ENCODE measurements at places on chromosomes 4 and X. TPM values are rescaled to one million over a fixed set of nuclear protein-coding genes. Genes with fewer than 3 reads are reported as not detected.

GRCh38 chr4:148069086-148069894, 337.4 kb downstream of the ARHGAP10 start:
- no peak overlapping the region for H3K27ac ChIP-seq
- DNase-seq, result no peak
- H3K27me3 ChIP-seq, result no peaks in the 10 kb centered on the region
- H3K4me3 ChIP-seq, result no peak overlapping the region

DNA sequence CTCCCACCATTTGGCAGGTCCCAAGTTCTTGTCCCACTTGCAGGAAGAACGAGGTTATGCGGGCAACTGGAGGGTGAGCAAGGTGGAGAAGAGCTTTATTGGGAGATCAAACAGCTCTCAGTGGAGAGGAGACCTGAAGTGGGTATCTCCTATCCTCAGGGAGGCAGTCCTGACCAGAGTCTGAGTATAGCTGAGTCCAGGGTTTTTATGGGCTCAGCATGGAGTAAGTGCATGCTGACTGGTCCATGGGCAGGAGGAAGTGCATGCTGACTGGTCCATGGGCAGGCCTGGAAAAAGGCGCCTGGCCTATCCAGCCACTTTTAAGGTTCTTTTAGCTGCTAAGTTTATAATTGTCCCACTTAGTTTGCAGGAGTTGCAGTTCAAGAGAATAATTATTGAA, 7.4 kb upstream of the HNRNPD start:
- H3K36me3 ChIP-seq, result no peaks in the 10 kb centered on the region
- H3K27me3 ChIP-seq, result no peaks in the 10 kb centered on the region
- no peak overlapping the region for H3K27ac ChIP-seq
- H3K4me3 ChIP-seq, result no peak overlapping the region

Gene RWDD4
- total RNA-seq, result 12.6 TPM

GRCh38 chrX:39519030-39519488, 578.7 kb downstream of the BCOR start:
- DNase-seq, result no peak
- no peak overlapping the region for H3K27ac ChIP-seq
- H3K4me3 ChIP-seq, result no peak overlapping the region
- no peaks in the 10 kb centered on the region for H3K36me3 ChIP-seq
- H3K4me1 ChIP-seq, result no peaks in the 10 kb centered on the region
- H3K27me3 ChIP-seq, result no peaks in the 10 kb centered on the region

- no peaks in the 10 kb centered on the region for H3K4me1 ChIP-seq
- DNase-seq, result no peak
- no peaks in the 10 kb centered on the region for H3K36me3 ChIP-seq
- H3K27ac ChIP-seq, result no peak overlapping the region
- no peak overlapping the region for H3K4me3 ChIP-seq
- no peaks in the 10 kb centered on the region for H3K27me3 ChIP-seq
Observed at GRCh38 chr4:82467471-82467870, 37.1 kb downstream of the ENOPH1 start.

DNA sequence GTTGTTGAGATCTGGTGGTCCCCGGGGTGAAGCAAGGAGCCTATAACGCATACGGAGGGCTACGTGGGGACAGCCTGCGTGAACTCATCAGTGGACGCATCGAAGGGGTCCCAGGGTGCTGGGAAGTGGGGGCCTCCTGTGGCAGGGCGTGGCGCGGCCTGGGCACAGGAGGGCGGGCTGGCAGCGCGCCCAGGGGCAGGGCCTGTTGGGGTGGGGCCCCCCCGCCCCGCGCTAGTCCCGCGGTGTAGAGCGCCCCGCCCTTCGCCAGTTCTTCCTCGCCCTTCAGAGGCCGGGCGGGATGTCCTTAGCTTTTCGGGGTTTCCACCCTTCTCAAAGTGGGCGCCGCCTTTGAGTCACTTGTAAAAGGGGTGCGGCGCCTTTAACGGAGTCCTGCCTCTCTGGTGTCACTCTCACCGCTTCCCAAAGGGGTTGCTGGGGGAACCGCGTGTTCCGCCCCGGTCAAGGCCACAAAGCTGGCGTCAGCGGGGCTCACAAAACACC, 632 bp downstream of the PLP2 start:
- H3K36me3 ChIP-seq, result no peaks in the 10 kb centered on the region
- H3K4me3 ChIP-seq, result peak overlapping the region; percentile 71
- peak overlapping the region; percentile 85 for H3K27ac ChIP-seq
- no peaks in the 10 kb centered on the region for H3K4me1 ChIP-seq
- H3K27me3 ChIP-seq, result no peaks in the 10 kb centered on the region

Gene IBSP
- not detected for total RNA-seq

GRCh38 chrX:53674581-53674980, 11.9 kb downstream of the HUWE1 start:
- H3K27me3 ChIP-seq, result no peaks in the 10 kb centered on the region
- no peak for DNase-seq
- H3K4me1 ChIP-seq, result peaks cover 6% of the 10 kb centered on the region

DNA sequence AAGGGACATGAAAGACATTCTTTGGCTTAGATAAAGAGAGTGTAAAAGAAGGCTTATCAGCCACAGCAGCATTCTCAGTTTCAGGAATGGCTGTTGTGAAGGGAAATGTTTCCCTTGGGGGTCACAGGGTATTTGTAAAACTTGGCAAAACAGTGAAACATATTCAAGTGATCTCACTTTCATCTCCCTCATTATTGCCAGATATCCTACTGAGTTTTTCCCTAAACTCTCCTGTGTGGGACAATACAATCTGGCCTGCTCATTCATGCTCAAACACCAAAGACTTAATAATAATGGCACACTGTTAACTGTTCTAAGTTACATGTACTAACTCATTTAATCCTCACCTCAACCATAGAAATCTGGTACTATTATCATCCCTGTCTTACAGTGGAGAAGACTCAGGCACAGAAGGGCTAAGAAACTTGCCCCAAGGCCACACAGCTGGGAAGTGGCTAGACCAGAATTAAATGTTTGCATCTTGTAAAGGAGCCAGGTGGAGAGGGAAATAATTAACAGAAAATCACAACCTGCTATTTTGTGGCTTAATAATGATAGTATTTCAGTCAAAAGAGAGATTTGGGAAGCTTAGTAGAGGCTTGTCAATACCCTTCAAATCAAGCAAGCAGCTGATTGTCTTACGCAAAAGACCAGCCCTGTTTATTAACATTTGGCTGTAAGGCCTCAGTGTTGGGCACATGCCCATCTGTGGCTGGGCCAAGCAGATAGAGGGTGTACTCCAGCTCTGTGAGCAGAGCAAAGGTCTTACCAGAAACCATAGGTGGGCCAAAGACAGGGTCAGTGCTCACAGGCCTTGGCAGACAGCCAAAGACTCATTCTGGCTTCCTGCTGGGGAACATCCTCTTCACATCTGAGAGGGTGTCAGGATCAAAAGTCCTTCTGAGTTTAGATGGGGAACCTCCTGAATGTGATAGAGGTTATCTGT, 17.3 kb downstream of the SMPX start:
- no peak overlapping the region for H3K4me3 ChIP-seq
- no peak overlapping the region for H3K27ac ChIP-seq
- no peaks in the 10 kb centered on the region for H3K36me3 ChIP-seq
- H3K27me3 ChIP-seq, result no peaks in the 10 kb centered on the region
